ENCODE measurements at places on chromosomes 5 and 9.

- DNase-seq: no peak
These were observed 611 bp downstream of the EXOSC3 start for GRCh38 chr9:37784291-37784615.

DNA sequence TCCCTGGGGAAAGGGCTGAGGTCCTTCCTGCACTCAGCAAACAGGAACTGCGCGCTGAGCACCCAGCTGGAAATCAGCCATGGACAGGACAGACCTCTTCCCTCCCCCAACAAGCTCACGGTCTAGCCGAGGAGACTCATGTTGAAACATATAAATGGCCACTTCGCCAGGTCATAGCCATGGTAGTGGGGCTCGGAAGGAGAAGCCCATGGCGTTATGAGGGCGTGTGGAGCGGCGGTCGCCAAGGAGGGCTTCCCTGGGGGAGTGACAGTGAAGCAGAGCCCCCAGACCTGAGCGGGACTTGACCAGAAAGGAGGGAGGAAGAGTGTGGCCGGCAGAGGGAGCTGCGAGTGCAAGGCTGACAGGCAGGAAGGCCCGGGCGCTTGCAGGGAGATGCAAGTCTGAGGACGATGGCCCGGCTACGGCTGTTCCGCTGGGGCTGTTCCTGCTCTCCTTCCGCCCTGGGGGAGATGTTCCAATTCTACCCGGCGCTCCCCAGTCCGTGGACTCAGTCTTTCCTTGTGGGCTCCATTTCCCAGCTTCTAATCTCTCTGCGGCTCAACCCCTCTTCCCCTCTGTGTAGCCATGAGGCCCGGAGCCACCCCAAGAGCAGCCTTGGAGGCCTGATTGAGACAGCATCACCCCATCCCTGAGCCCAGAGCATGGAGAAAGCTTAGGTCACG lies 43.9 kb upstream of the PRRC2B start:
- peak; percentile 60 for DNase-seq

GRCh38 chr5:176535101-176535663 lies 2.0 kb downstream of the RNF44 start:
- DNase-seq: no peak

DNA sequence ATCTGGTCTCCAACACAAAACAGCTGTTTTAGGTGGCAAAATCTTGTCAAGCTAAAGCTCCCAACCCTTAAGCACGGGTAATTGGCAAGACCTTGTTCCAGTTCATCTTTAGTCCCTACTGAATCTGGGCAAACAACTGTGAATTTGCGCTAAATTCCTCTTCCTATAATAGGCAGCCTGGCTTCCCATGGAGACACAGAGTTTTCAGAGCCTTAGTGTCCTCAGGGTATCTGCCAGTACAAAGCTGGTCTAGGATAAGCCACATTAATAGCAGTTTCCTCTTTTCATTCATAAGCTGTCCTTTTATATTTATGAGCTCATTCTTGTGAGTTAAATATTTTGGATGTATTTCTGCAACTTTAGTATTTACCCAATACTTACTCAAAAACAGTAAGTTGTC lies 59.5 kb downstream of the FGF10 start:
- no peak for DNase-seq

- no peak for DNase-seq
These were observed 112.5 kb upstream of the EMB start for GRCh38 chr5:50553560-50553984.

DNA sequence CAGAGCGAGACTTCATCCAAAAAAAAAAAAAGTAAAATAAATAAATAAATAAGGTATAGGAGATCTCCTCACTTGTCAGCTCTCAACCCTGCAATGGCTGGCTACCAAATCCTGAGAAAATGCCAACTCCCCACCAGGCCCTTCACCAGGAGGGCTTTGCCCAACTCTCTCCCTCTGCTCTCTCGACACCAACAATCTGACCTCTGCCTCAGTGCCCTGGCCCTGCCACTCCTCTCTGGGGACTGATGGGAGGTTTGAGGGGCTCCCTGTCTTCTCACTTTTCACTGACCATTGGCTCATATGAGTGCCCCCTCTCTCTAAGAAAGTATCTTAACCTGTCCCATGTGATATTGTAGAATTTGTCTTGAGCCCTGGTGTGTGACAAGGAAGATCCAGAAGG lies 52.6 kb upstream of the SH3PXD2B start:
- no peak for DNase-seq

DNA sequence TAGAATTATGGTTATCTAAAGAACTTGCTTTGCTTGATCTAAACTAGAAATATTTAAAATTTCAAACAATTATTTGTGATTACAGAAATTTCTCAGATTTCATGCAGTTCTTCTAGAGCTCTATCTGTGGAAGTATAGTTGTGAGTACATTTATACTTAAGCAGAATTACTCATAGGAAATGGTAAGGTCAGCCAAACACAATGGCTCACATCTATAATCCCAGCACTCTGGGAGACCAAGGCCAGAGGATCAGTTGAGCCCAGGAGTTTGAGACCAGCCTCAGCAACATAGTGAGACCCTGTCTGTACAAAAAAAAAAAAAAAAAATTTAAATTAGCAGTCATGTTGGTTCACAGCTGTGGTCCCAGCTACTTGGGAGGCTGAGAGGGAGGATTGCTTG lies 71.0 kb downstream of the INVS start:
- DNase-seq: no peak

DNA sequence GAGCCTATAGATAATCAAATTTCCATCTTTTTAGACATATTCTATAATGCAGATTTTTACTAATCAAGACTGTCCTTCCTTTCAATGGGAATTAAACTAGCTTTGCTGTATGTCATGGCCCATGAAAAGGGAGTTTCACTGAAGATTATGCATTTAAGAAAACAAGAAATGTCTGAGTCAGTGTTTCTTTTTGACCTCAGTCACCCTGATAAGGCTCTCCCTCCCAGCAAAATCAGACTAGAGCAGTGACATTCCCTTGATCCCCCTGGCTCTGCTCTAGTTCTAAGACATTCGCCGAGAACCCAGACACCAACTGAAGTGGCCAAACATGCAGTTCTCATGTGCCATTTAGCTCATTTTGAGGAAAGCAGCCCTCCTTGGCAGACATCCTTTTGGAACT lies 442.0 kb downstream of the ACTL7B start:
- DNase-seq: no peak

DNA sequence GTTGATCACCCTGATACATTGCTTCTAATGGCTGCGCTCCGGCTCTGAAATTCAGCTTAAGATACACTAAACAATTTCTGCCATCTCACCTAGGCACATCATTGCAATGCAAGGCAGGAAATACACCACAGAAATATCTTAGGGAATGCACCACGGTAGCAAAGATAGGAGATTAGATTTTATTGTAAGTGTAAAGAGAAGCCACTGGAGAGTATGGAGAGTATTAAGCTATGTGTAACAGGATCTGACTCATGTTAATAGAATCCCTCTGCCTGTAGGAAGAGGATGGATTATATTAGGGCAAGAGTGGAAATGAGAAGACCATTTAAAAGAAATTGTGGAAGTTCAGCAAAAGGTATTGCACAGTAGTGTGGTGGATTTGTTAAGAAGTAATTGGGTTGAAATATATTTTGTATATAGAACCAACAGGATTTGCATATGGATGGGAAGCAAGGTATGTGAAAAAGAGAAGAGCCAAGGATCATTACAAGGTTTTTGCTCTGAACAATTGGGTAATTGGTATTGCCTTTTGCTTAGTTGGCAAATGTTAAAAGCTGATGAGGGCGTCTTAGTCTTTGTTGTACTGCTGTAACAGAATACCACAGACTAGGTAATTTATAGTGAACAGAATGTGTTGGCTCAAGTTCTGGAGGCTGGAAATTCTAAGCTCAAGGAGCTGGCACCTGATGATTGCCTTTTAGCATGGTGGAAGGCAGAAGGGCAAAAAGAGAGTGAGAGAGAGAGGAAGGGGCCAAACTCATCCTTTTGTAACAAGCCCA lies 636.1 kb downstream of the PSAT1 start:
- no peak for DNase-seq

GRCh38 chr9:68741234-68741633 lies 36.2 kb downstream of the PIP5K1B start:
- no peak for DNase-seq

DNA sequence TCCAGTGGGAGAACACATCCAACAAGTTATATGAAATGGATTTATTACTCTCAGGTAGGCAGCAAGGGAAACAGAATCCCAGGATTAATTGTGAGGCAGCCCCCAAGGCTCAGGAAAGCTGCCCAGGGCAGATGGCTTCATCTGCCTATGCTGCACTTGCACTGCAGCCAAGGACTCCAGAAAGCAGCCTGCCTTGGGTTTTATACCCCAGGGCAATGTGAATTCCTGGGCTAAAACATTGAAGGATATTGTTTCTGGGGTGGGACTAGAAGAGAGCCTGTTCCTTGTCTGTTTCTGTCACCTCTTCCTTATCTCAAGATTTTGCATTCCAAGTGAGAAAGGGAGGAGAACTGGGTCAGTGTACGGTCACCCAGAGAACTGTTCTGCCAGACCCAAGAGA lies 8.8 kb upstream of the CCL27 start:
- DNase-seq: no peak

All from DMS 273 treated with DMSO at 0.1 percent for 48 hours (cell line).